ENCODE measurements at places on chromosomes 5 and 9.
A peak's percentile ranks its signal among the peaks of the same experiment; 100 is the strongest.

DNA sequence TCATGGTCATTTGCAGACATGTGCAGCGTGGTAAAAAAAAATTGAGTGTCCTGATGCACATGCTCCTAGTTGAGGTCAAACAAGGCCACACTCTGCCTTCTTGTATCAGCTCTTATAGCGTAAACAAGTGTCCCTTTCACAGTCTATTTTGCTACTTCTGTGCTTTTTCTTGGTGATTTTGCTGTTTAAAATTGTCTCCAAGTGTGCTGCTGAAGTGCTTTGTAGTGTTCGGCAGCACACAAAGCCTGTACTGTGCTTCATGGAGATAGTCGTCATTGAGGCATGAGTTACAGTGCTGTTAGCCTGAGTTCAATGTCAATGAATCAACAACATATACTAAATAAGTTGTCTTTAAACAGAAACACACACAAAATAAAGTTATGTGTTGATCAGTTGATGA is 690.4 kb upstream of the MEF2C start:
- DNase-seq = no peak

DNA sequence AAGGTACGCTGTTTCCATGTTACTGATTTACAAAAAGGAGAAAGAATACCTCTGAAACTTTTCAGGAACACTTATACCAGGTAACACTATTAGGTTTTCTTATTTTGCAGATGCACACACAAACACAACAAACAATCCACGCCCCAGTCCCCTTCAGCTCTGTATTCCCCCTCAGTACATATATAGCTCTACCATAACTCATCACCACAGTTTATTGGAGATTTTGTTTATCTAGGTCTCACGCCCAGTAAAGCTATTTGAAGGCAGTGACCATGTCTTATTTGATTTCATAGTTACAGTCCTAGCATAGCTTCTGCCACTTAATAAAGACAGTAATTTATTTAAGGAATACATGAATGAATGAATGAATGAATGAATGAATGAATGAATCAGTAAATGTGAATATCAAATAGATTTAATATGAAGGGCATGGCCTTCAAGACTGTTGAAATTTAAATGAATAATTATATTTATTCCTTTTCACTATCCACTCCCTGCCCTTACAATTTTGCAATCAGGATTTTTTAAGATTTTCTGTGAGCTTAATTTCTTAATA is 32.9 kb downstream of the INVS start:
- no peak for DNase-seq

GRCh38 chr9:17216011-17216410 is 81.2 kb downstream of the CNTLN start:
- no peak for DNase-seq

DNA sequence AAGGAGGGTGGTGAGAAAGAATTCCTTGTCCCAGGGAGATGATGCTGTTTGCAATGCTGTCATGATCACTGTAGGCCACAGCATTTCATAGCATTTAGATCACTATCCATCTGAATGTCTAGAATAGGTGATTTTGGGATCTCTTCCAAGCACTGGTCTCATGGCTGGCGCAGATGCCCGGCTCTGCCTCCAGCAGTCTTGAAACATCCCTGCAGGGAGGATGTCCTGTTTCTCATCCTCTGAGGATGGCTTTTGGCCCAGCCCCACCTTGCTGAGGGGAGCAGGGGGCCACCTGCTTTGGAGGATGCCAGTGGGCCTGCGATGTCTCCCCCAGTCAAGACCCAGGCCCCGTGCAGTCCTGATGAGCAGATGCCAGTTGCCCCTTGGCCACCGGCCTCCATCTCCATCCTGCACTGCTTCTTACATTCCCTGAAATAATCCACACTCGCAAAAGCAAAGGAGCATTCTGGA is 63.5 kb upstream of the GARNL3 start:
- DNase-seq = no peak

DNA sequence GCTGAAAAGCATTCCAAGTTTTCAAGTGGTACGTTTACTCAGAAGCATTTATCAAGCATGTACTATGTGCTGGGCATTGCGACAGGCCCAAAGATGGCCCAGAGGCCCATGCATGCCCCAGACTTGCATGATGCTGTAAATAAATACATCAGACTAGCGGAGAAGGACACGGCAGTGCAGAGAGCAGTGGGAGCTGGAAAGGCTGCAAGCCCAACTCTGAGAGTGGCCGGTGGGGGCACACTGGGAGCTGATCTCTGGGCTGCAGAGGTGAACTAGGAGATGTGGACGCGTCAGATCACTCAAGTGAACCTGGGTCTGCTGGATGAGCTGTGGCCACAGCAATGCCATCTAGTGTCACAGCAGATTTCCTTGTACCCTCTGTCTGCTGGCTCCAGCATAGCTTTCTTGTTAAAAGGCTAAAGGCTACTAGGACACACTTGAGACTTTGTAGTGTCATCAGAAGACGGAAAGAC is 246.9 kb downstream of the FANCC start:
- peak; percentile 28 for DNase-seq

DNA sequence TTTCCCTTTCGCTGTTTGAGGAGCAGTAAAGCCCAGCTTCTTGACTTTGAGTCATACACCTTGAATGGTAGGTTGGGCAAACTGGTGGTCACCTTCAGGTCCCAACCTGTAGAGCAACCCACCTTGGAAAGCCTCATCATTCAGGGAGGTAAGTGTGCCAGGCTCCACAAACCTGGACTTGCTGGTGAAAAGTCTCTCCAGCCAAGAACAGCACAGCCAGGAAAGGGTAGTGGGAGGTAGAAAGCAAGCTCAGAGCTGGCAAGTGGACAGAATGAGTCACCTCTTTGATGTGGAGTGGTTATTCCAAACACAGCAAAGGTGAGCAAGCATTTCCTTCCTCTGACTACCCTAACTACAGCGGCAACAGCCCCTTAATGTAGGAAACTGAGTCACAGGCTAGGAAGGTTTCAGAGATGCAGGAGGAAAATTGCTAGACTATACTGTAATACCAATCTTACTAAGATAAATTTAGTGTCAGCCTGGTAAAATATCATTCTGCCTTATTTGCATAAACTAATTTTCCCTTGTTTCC is 117.5 kb upstream of the MTAP start:
- no peak for DNase-seq

- no peak for DNase-seq
Measured at GRCh38 chr5:171646102-171647042, 139.2 kb upstream of the SMIM23 start.

DNA sequence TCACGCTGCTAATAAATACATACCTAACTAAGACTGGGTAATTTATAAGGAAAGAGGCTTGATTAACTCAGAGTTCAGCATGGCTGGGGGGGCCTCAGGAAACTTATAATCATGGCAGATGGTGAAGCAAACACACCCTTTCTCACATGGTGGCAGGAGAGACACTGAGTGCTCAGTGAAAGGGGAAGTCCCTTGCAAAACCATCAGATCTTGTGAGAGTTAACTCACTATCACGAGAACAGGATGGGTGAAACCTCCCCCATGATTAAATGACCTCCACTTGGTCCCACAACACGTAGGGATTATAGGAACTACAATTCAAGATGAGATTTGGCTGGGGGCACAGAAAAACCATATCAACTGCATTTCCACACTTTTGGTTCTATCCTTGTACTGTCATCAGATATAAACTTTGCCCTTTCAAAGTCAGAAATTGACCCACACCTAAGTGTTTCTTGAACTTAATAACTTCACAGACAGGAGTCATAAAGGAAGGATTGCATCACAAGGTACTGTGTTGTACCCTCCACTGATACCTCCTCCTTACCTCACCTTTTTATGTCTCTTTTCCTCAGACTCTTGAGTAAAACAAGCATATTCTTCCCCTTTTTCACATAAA is 319.1 kb upstream of the PIK3R1 start:
- no peak for DNase-seq

DNA sequence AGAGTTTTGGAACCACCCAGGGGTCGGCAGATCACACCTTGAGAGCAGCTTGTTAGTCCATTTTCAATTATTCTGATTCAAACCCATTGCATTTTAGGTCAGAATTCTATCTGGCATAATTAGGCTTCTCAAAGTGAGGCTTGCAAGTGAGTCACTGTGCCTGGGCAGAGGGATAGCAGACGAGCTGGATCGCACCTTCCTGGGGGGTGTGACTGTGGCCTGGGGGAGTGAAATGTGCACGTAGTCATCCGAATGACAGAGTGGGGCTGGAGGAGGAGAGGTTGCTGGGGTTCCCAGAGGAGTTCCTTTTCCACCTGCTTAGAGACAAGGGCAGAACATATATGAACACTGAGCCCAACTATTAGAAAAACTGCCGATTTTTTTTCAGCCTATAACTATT is 31.7 kb downstream of the SPACA9 start:
- DNase-seq = no peak

DNA sequence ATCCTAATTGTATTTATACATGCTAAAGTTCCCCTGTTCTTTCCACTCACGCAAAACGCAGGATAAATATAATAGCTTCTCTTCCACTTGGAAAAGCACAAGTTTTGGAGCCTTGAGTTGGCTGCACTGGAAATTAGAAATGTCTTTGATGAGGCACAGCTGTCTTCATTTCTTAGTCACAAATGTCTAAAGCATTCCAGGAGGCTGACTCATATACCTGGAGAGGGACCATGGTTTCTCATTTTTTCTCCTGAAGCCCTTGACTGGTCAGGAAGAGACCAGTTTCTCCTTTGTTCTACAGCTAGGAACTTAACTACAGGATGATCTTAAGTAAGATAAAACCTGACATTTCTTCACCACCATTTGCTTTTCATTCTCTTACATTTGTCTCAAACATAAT is 16.2 kb downstream of the MTX3 start:
- DNase-seq = peak; percentile 19

- peak; percentile 3 for DNase-seq
Measured at GRCh38 chr9:119375892-119376291, 6.7 kb upstream of the BRINP1 start.

DNA sequence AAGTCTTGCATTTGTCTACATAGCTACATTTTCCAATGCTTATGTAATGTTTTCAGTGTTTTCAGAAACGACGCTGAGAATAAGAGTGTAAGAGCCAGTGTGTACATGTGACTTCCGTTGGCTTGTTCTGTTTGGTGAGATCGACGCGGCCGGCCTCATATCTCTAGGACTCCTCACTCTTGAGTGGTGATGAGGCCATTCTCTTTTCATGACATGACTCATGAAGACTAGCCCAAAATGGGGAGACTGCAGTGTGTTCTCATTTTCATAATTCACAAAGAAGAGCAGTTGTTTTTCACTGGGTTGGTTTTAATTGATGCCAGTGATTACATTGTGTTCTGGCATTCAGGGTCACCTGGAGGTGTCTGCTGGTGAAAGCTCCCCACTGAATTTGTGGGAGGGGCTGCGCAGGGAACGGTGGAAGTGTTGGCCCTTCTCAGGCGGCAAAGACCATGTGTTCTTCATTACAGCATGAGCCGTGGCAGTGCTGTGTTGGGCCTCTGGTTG is 131.5 kb upstream of the OTULINL start:
- DNase-seq = no peak

DNA sequence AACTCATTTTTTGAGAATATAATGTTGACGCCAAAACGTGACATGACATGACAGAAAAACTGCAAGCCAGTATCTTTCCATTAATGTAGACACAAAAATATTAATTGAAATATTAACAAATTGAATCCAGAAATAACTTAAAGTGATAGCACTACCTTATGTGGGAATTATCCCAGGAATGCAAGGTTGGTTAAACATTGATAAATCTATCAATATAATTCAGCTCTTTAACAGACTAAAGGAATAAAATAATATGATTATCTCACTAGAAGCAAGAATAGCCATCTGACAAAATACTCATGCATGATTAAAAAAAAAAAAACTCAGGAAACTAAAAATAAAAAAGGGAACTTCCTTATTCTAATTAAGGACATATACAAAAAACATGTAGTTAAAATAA is 6.8 kb downstream of the ZNF510 start:
- DNase-seq = no peak

DNA sequence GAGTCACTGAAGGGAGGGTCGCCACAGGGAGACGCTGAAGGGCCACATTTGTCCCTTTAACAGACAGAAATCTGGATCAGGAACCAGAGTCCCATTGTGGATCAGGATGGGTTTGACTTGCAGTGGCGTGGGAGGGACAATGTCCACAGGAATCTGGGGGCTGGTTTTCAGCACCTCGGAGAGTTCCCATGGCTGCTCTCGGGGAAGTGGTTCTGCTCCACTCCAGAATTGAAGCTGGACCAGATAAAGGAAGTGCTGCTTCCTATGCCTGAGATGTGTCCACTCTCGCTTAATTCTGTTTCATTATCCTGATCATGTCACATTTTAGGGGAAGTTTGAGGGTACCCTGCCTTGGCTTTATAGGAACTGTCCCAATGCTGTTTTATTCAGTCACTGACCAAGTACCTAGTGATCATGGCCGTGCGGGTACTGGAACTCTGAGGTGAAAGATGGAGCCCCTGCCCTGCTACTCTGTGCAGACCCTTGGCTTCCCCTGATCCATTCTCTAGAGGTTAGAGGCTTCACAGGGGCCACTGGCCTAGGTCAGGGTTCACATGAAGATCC is 28.7 kb downstream of the ENHO start:
- peak; percentile 78 for DNase-seq

DNA sequence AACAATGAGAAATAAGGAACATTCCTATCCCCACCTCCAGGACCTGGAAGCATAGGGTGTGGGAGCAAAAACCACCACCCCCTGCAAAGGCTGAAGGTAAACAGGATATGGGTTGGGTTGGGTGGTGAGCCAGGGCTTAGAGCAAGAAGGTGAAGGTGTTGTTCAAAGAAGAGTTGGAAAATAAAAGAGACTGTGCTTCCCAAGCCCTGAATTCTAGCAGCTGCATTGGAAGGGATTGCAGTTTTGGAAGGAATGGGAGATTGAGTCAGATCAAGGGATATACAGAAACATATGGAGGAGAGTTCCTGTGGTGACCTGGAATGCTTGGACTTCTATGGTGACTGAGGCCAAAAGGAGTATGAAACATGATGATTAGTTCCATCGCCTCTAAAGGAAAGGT is 24.7 kb upstream of the MTAP start:
- no peak for DNase-seq

DNA sequence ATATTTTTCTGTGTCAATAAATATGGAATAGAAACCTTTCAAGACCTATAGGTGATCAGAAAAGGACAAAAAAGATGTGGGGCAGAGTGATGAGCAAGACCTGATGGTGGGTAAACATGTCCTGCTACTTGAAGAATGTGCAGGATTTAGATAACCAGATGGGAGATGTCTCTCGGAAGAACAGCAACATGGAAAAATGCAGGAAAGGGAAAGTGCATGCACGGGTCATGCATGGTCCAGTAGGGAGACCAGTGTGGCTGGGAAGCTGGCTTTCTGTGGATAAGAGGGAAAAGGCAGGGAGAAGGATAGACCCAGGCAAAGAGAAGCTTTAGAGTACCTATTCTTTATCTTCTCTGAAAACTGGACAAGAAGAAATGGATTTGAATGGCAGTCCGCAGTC is 7.1 kb upstream of the CAST start:
- no peak for DNase-seq

- no peak for DNase-seq
Measured at GRCh38 chr9:121225240-121225639, 23.6 kb upstream of the RAB14 start.

- DNase-seq = no peak
Measured at GRCh38 chr5:112219000-112219399, 200.1 kb downstream of the EPB41L4A start.

GRCh38 chr5:40027400-40027799 is 602.6 kb upstream of the DAB2 start:
- no peak for DNase-seq

Data from lung (tissue), 17 donors.